Natural killer cell treated with Interleukin-12 subunit alpha and Interleukin-12 subunit beta and Interleukin-15 and Interleukin-18, amount 100 ng/mL, for 72 hours (primary cell): ENCODE measurements at places on chromosomes 1 and 21. TPM values are rescaled to one million over a fixed set of nuclear protein-coding genes. Genes with fewer than 3 reads are reported as not detected.

DNA sequence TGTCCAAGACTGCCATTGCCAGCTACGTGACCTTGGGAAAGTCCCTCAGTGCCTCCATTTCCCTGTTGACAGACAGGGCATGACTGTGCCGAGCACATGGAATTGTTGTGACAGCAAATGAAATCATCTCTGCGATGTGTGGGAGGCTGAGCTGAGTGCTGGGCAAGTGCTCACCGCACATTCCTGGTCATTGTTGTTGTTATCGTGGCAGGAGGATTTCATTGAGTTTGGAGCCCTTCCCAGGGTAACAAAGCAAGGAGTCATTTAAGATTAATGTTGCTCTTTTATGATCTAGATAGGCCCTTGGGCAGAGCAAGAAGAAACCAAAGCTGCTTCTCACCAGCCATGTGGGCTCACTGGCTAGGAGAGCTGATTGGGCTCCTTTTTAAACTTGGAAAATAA, 39.6 kb upstream of the ITPKB start:
- peaks cover 3% of the 10 kb centered on the region for H3K4me1 ChIP-seq
- no peak overlapping the region for H3K27ac ChIP-seq
- no peak overlapping the region for H3K4me3 ChIP-seq
- no peaks in the 10 kb centered on the region for H3K27me3 ChIP-seq

- H3K4me3 ChIP-seq = no peak overlapping the region
- H3K36me3 ChIP-seq = peaks cover 7% of the 10 kb centered on the region
- no peak for DNase-seq
- peaks cover 29% of the 10 kb centered on the region for H3K27me3 ChIP-seq
- H3K27ac ChIP-seq = no peak overlapping the region
Measured at GRCh38 chr1:13943055-13943454, 243.1 kb downstream of the PRDM2 start.

Gene KRTAP12-2
- total RNA-seq = not detected

DNA sequence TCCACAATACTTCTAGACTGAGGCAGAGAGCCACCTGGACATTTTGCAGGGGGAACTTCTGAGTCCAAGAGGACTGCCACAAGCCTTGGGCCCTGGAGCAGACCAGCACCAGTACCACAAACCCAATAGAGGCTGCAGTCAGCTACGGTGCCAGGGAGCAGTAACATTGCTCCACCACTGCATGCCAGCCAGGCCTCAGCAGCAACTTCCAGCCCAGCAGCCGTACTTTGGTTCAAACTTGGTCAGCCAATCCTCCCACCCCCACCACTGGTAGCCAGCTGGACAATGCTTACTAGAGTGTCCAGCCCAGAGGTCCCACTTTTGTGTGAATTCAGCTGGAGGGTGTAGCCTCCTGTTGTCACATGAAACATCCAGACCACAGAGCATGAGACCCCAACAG, 107.4 kb downstream of the SLC5A9 start:
- no peak for DNase-seq
- no peak overlapping the region for H3K4me3 ChIP-seq
- H3K4me1 ChIP-seq = no peaks in the 10 kb centered on the region
- no peak overlapping the region for H3K27ac ChIP-seq

- no peak for DNase-seq
- H3K27me3 ChIP-seq = no peaks in the 10 kb centered on the region
- peaks cover 6% of the 10 kb centered on the region for H3K36me3 ChIP-seq
- no peaks in the 10 kb centered on the region for H3K4me1 ChIP-seq
- no peak overlapping the region for H3K27ac ChIP-seq
Measured at GRCh38 chr1:186540521-186540920, 79.6 kb upstream of the PDC start.

- no peaks in the 10 kb centered on the region for H3K4me1 ChIP-seq
- H3K4me3 ChIP-seq = no peak overlapping the region
- H3K27ac ChIP-seq = no peak overlapping the region
- no peak for DNase-seq
- no peaks in the 10 kb centered on the region for H3K36me3 ChIP-seq
Measured at GRCh38 chr1:86971778-86972177, 57.3 kb downstream of the HS2ST1 start.

Gene LCE1C
- total RNA-seq = not detected

DNA sequence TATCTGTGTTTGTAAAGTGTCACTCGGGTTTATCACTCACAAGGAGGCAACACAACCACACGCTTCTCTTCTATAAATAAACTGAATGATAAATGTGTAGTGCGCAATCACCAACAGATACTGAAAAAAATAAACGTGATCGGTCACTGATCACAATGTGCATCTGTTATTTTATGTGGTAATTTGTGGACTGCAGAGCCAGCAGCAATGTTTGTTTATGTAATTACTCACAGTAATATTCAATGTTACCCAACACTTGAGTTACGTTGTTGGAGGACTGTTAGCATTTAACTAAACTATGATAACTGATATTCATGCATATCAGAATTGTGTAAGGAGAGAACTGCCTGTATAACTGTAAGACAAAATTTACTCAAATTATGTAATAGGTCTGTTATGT, 129.6 kb downstream of the USH2A start:
- DNase-seq = no peak
- H3K27ac ChIP-seq = no peak overlapping the region
- H3K4me1 ChIP-seq = no peaks in the 10 kb centered on the region
- no peaks in the 10 kb centered on the region for H3K36me3 ChIP-seq
- no peak overlapping the region for H3K4me3 ChIP-seq
- H3K27me3 ChIP-seq = no peaks in the 10 kb centered on the region

- peaks cover 75% of the 10 kb centered on the region for H3K27me3 ChIP-seq
- H3K36me3 ChIP-seq = no peaks in the 10 kb centered on the region
- H3K4me1 ChIP-seq = no peaks in the 10 kb centered on the region
- H3K27ac ChIP-seq = no peak overlapping the region
Measured at GRCh38 chr1:208278638-208279037, 34.5 kb upstream of the PLXNA2 start.

Gene DEPDC1
- total RNA-seq = 10.7 TPM

Gene SPATA17
- total RNA-seq = not detected

Gene OR14A2
- total RNA-seq = not detected

DNA sequence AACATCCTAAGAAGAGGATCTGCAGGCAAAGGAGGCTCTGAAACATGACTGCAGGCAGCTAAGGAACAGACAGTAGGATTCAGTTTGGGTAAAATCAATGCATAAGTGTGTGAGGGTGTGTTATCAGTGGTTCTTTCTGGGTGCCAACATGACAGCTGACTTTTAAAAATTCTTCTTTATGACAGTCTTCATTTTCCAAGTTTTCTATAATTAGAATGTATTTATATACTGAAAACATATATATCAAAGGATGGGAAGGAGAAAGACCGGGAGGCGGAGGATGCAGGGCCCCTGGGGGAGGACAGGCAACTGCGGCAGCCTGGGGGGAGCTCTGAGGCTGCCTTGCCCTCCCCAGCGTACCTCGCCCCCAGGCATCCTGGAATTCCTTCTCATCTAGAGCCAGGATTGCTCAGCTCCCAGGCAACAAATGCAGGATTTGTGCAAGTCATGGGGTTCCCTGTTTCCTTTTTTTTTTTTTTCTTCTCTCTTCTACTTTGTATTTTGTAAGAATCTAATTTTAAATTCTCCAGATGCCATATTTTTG, 104.8 kb downstream of the CSMD2 start:
- no peaks in the 10 kb centered on the region for H3K36me3 ChIP-seq
- H3K27ac ChIP-seq = no peak overlapping the region
- H3K27me3 ChIP-seq = peaks cover 15% of the 10 kb centered on the region

DNA sequence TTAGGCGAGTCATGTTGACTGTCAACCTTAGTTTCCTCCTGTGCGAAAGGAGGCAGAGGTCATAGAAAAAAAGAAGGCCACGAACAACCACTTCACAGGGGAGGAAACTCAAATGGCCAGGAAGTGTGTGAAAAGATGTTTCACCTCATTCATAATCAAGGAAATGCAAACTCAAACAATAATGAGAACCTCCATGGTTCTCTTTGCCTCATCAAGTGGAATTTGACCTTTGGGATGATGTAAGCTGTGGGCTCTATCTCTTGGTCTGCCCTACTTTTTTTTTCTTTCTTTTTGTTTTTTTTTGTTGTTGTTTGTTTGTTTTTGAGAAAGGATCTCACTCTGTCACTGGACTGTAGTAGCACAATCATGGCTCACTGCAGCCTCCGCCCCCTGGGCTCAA, 55.9 kb upstream of the GRHL3 start:
- DNase-seq = no peak
- H3K27ac ChIP-seq = no peak overlapping the region
- no peaks in the 10 kb centered on the region for H3K4me1 ChIP-seq
- peaks cover 14% of the 10 kb centered on the region for H3K27me3 ChIP-seq
- no peak overlapping the region for H3K4me3 ChIP-seq

Gene PLA2G2A
- not detected for total RNA-seq

DNA sequence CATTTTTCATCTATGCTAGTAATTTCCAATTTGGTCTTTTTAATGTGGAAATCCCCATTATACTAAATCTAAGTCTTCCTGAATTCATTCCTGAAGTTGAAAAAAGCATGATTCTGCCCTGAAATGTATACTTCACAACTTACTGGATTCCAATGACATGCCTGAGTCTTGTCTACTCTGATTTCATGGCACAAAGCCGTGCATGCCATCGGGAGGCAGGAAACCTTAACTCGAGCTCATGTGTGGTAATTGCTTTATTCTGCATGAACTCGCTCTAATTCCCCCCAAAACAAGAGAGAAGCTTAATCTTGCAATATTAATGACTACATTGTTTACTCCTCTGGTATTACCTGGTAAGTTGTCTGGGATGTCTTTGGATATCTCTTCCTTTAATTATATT, 39.6 kb upstream of the PBX1 start:
- H3K27ac ChIP-seq = no peak overlapping the region
- H3K36me3 ChIP-seq = no peaks in the 10 kb centered on the region
- H3K4me3 ChIP-seq = no peak overlapping the region

Gene TMEM82
- not detected for total RNA-seq

DNA sequence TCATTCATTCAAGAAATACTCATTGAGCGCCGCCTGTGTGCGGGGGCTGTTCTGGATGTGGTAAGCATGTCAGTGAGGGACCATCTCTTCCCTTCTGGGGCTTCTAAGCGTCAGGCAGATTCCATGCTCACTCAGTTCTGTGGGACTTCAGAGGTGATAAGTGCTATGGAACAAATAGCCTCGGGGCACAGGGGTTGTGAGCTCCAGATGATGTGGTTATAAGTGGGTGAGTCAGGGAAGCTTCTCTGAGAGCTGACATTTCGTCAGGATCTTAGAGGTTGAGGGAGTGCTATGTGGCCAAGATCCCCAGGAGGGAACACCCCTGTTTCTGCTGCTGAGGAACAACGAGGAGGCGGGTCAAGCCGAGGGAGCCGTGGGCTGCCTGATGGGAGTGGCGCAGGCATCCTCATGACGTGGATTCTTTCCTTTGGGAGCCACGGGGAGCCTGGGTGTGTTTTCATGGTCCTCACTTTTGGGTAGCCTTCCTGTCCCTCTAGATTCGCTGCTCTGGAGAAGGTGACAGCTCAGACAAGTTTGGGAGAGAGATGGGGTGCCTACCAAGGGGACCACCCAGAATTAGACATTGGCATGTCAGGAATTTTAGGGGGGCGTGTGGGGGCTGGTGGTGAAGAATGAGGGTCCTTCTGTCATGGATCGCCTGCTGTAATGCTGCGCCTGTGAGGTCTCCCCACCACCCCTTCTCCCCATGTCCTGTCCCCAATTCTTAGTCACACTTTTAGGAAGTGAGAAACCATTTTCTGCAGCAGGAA, 38.5 kb downstream of the HUNK start:
- peaks cover 29% of the 10 kb centered on the region for H3K27me3 ChIP-seq
- H3K36me3 ChIP-seq = no peaks in the 10 kb centered on the region
- no peaks in the 10 kb centered on the region for H3K4me1 ChIP-seq
- no peak for DNase-seq
- H3K27ac ChIP-seq = no peak overlapping the region

- no peaks in the 10 kb centered on the region for H3K36me3 ChIP-seq
- no peak for DNase-seq
- peaks cover 9% of the 10 kb centered on the region for H3K27me3 ChIP-seq
Measured at GRCh38 chr21:33673473-33673872, 31.2 kb downstream of the ITSN1 start.

Gene IVL
- total RNA-seq = not detected

DNA sequence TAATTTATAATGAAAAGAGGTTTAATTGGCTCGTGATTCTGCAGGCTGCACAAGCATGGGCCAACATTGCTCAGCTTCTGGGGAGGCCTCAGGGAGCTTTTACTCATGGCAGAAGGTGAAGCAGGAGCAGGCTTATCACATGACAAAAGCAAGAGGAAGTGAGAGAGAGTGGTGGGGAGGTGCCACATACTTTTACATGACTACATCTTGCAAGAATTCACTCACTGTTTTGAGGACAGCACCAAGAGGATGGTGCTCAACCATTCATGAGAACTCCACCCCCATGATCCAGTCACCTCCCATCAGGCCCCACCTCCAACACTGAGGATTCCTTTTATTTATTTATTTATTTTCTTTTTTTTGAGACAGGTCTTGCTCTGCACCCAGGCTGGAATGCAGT, 5.5 kb upstream of the PLEKHM2 start:
- peaks cover 8% of the 10 kb centered on the region for H3K27me3 ChIP-seq
- no peaks in the 10 kb centered on the region for H3K36me3 ChIP-seq
- H3K27ac ChIP-seq = no peak overlapping the region
- H3K4me3 ChIP-seq = no peak overlapping the region
- H3K4me1 ChIP-seq = peaks cover 10% of the 10 kb centered on the region
- DNase-seq = no peak

DNA sequence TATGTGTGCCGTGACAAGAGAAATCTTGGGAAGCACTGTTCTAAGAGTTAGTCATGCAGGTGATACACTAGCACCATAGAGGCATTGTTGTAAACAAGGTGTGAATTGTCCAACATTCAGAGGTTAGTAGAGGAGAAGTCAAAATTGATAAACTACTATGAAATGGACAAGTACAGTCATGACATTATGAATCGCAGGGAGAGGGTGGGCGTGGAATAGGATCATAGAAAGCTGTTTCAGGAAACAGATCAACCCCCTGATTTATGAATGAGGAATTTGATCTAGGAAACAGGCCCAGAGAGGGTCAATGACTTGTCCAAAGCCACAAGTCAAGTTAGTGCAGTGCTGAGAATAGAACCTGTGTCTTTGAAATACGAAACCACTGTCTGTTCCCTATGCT, 58.5 kb upstream of the LAX1 start:
- peaks cover 34% of the 10 kb centered on the region for H3K36me3 ChIP-seq
- H3K4me3 ChIP-seq = no peak overlapping the region
- peaks cover 19% of the 10 kb centered on the region for H3K4me1 ChIP-seq
- no peak overlapping the region for H3K27ac ChIP-seq
- H3K27me3 ChIP-seq = no peaks in the 10 kb centered on the region

Gene UTS2
- total RNA-seq = 0.70 TPM

DNA sequence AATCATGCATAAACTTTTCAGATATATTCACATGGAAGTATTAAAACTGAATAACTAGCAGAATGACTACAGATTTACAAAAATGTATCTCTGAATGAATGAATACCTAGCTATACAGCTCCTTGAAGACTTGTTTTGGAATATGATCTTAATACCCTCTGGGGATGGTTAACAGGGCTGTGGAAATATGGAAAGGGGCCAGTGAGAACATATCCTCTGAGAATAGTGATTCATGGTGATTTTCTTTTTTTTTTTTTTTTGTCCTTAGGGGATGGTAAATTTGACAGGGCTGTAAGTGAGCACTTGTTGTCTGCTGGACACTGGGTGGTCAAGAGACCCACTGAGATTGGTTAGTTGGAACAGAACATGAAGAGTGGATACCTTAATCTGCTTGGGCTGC, 80.7 kb upstream of the HP1BP3 start:
- H3K36me3 ChIP-seq = peaks cover 5% of the 10 kb centered on the region
- H3K27me3 ChIP-seq = no peaks in the 10 kb centered on the region
- H3K4me1 ChIP-seq = peaks cover 3% of the 10 kb centered on the region
